Activated naive CD4-positive, alpha-beta T cell treated with anti-CD3 and anti-CD28 coated beads, Interleukin-2, amount 50 U/mL, for 16 hours (primary cell): ENCODE measurements at places on chromosomes 2 and 18.

GRCh38 chr2:220221992-220222391, 594.6 kb downstream of the SLC4A3 start:
- no peak for DNase-seq

GRCh38 chr18:11850821-11851145, 430 bp upstream of the CHMP1B start:
- DNase-seq = no peak

GRCh38 chr2:211812587-211812986, 726.0 kb downstream of the ERBB4 start:
- DNase-seq = no peak

GRCh38 chr2:230737791-230738226, 25.2 kb downstream of the CAB39 start:
- no peak for DNase-seq

DNA sequence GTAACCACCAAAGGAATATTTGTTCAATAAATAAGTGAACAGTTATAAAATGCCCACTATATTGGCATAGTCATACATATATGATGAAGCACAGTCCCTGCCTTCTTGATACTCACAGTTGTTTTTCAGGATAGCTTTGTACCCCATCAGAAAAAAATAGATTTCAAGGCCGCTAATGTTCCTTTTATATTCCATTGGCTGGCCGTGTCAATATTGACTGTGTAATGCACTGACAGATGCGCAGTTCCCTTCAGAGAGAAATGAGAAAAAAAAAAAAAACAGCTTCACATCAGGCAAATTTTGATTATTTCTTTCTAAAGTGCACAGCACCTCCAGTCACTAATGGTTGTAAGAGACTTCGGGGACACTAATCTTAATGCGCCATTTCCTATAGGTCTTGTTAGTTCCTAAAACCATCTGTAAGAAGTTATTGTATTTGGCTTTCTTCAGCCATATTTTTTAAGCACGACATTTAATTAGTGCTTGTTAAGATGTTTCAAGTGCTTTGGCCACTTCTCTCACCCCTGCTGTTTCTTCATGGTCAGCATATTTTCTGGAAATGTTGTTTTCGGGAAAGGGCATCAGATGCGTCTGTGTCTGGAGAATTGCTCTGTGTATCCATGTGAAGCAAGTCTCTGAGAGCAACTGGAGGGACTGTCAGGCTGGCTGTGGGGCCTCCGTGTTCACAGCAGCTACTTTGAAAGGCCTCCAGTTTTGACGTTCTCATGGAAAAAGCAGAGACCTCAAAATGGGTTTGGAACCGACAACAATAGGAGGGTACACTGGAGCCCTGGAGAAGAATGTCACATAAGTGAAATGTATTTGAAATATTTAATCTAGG, 378.3 kb downstream of the MTX2 start:
- no peak for DNase-seq

GRCh38 chr2:205780645-205781044, 98.3 kb downstream of the NRP2 start:
- no peak for DNase-seq

DNA sequence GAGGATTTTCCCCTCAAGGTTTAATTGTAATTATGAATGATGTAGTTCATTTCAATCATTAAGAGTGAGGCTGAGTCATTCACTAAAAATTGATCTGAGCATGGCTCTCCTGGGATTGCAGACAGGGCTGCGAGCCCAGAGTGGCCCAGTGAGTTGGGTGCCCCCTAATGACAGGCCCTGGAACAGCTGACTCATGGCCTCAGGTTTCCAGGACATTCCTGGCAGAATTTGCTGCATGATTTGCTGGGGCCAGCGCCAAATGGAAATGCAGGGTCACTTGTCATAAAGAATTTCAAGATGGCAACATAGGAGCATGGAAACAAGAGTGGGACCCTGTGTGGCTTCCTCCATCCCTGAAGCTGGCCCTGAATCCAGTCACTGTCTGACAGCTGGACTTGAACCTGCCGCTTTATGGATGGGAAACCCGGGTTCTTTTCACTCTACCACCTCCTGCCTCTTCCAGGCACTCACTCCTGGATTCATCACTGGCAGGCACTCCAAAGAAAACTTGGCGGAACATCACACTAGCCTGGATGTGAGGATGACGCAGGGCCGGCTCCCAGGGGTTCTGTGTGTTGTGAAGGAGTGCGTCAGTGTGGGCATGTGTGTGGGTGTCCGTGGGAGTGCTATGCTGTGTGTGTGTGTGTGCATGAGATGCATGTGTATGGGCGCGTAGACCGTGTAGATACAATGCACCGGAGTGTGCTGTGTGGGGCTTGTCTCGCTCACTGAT, 15.2 kb downstream of the OTOF start:
- peak; percentile 11 for DNase-seq

DNA sequence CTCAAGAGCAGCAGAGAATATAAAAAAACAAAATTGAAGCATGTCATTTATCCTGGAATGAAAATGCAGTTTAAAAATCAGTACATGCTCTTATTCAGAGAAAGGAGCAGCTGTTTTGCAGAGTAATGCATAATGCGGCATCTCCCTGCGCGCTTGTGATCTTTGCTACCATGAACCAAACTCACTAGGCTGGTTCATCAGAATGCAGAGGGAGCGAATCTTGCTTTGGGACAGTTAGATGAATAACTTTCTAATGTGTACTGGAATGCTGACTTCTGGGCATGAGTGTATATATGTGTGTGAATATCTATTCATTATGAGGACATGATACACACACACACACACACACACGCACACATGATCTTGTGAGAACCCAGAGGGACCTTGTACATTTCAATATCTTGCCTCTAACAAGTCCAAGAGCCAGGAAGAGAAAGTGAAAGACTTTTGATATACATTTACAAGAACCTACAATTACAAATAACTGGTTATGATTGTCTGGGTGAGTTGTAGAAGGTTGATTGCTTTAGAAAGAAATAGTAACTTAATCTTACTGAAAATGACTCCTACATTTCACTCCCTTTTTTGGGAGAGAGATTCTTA, 54.1 kb upstream of the THOC1 start:
- no peak for DNase-seq

DNA sequence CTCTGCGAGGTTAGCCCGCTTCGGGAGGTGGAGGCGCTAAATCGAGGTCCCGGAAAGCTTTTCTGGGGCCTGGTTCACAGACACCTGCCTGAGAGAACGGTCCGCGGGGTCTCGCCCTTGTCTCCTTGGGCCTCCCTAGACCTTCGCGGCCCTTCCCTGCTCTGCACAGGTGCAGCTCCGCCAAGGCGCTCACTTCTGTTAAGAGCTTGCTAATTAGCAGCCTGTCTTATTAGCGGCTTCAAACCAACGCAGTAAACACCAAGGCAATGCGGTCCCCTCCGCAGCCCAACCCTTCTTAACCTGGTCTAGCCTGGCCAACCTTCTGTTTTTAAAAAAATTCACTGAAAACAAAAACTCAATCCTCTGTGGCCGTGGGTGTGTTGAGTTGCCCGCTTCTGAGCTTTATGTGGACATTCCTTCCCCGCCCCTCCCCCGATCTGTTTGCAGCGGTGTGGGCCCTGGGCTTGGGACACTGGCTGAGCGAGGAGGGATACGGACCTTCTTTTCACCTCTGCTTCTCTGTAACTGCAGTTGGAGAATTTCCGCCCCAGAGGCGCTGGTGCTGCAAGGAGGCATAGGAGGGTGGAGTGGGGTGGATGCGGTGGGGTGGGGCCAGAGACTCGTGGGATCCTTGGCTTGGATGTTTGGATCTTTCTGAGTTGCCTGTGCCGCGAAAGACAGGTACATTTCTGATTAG, 3.4 kb upstream of the HOXD4 start:
- DNase-seq = no peak

GRCh38 chr2:7007846-7008741, 90.9 kb downstream of the RNF144A start:
- no peak for DNase-seq

DNA sequence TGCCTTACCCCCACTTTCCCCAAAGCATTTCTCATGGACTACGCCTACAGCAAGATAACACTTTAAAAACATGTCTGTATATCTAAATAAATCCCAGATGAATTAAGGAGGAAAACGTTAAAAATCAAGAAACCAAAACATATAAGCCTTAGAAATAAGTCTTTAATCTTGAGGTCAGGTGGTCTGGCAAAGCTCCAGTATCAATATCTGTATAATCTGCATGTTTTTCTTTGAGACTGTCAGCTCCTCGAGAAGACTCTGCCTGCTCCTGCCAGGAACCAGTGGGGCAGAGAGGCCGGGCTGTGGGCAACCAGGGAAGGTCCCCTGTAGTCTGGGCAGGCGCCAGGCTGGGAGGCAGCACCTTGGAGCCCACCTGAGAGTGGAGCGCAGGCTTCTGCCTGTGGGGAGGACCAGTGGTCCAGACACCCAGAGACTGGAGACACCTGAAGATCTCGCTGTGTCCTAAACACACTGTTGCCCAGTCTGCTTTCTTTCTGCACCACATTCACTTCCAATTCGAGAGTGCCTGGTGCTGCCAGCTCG, 291.0 kb upstream of the SOX11 start:
- DNase-seq = no peak

DNA sequence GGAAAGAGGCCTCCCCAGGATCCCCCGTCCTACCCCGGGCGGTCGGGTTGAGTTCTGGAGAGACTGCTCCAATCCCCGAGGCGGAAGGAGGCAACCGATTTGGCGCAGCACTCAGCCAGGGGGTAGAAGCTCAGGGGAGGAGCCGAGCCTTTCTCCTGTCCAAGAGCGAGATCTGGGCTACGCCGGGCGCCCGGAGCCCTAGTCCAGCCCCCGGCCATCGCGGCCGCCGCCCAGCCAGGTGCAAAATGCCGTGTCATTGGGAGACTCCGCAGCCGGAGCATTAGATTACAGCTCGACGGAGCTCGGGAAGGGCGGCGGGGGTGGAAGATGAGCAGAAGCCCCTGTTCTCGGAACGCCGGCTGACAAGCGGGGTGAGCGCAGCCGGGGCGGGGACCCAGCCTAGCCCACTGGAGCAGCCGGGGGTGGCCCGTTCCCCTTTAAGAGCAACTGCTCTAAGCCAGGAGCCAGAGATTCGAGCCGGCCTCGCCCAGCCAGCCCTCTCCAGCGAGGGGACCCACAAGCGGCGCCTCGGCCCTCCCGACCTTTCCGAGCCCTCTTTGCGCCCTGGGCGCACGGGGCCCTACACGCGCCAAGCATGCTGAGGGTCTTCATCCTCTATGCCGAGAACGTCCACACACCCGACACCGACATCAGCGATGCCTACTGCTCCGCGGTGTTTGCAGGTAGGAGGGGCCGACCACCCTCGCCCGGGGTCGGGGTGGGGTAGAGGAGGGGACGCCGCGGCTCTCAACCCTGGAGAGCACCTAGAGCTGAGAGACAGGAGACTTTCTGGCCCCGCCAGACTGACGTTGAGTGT, at the start of gene DYSF:
Gene DYSF, plus strand, starts transcription at position 158 of the 817 bp plus-strand sequence.
- no peak for DNase-seq

GRCh38 chr2:54382601-54383000, 73.5 kb upstream of the SPTBN1 start:
- DNase-seq = no peak

DNA sequence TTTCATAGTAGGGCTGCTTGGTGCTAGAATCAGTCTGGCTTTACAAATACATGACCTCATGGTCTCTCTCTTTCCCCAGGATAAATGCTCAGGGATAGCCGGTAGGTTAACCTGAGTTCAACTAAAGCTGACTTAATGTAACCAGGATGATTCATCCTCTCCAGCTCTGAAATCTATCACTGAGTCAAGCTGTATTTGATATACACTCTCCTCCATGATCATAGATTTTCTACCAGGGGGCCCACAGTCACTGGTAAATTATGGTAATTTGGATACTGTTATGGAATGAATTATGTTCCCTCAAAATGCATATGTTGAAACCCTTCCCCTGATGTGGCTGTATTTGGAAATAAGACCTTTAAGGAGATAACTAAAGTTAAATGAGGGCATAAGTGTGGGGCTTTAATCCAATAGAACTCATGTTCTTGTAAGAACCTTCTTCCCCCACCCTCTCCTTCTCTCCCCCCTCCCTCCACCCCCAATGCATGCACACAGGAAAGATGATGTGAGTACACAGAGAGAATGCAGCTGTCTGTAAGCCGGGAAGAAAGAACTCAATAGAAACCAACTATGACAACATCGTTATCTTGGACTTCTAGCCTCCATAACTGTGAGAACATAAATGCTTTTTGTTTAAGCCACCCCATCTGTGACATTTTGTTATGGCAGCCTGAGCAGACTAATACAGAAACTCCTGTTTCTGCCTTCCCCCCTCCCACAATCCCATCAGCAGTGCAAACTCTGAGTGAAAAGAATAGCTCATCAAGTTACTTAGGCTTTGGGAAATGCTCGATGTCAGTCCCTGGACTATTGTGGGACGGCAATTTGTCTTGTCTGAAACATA, 134.9 kb upstream of the KYNU start:
- DNase-seq = no peak
